Right hindlimb (tissue), 1 donor: ENCODE measurements at places on chromosomes 13 and 19.

- DNase-seq: no peak
Observed at GRCh38 chr19:29596885-29597525, 9.1 kb upstream of the POP4 start.

DNA sequence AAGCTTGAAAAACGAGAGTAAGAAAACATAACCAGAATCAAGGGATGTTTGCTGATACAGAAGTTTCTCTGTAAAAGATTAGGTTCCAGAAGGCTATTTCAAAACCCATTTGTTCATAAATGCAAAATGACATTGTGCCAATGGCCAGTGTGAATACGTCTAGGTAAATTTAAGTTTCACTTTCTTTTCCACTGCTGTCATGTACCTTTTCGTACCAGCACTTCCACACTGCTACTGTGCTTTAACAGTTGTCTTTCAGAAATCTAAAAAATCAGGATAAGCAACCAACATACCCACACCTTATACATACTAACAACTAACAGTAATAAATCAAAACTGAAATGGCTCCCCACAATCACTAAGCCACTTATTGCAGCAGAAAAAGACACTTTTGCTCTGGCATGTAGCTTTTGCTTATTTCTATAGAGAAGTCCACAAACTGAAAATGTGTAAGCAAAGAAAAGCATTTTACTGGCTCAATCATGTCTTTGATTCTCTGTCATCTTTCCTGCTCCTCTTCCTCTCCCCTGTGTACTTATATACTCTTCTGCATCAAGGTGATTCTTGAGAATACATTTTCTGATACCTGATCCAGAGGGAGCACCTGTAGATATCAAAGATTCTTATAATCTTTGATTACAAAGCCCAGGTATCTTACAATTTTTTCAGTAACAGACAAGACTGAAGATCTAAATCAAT is 34.3 kb downstream of the ELF1 start:
- no peak for DNase-seq

DNA sequence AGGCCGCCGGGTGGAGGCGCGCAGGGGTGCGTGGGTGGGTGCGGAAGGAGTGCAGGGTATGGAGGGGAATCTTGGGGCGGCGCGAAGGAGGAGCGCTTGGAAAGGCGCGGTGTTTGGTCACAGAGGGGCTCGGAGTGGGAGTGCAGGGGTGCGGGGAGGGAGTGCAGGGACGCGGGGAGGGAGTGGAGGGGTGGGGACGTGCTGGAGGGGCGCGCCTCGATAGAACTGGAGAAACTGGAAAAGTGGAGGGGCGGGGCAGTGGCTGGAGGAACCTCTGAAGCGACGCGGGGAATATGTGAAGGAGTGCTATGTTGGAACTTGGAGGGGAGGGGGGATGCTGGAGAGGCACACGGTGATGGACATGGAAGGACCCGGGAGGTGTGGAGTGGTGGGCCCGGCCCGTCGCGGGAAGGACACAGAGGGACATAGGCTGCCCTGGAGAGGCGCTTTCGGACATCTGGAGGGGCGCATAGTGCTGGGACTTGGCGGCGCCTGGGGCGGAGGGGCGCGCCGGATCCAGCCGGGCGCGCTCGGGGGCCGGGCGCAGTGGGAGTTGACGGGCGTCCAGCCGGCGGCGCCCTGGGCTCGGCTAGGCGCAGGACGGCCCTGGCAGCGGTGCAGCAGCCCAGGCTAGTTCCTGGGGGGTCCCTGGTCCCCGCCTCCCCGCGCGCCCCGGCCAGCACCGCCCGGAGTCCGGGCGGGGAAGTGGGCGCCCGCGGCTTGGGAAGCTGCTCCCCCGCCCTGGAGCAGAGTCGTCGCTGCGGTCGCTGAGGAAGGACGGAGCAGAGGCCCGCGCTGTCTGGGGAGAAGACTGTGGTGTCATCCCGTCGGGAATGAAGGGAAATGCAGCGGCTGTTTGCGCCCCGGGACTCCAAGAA is 20.8 kb upstream of the SGCG start:
- peak; percentile 41 for DNase-seq

GRCh38 chr13:74289861-74290773 is 155.9 kb upstream of the KLF12 start:
- peak; percentile 75 for DNase-seq

DNA sequence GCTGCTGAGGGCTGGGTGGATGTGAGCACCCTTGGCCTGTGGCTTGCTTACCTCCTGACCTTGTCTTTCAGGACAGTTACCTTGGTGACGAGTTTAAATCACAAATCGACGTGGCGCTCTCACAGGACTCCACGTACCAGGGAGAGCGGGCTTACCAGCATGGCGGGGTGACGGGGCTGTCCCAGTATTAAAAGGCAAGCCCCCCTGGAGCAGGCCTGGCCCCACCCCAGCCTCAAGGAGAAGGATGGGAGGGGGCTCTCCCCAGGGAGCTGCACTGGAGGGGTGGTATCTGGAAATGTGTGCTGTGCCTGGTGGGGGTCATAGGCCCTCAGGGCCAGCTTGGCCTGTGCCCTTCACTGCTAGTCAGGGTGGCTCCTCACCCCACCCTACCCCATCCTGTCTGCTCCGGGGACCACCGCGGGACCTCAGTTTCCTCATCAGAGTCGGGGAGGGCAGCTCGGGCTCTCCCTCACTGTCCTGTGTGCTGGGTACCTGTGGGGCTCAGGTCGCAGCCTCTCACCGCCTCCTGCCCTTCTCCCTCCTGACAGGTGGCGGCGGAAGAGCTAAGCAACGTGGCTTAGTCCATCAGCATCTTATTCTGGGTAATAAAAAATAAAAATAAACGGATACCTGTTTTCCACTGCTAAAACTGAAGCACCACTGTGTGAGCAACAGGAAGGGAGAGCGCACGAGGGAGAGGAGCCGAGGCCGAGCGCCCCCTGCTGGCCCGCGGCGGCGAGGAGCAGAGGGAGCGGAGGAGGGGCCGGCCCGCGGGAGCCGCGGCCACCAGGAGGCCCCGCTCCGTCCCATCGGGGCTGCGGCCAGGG is 29.8 kb downstream of the CERS1 start:
- DNase-seq: peak; percentile 72

GRCh38 chr19:1987197-1988187 is 28.0 kb downstream of the BTBD2 start:
- DNase-seq: no peak

GRCh38 chr19:38592940-38593339 is 24.8 kb downstream of the MAP4K1 start:
- no peak for DNase-seq

GRCh38 chr13:103033999-103034398 is 32.2 kb downstream of the SLC10A2 start:
- DNase-seq: no peak

GRCh38 chr13:68715651-68716050 is 1392.0 kb upstream of the ATXN8OS start:
- DNase-seq: no peak

GRCh38 chr13:66977161-66977560 is 253.0 kb downstream of the PCDH9 start:
- no peak for DNase-seq
